NCI-H1694 treated with DMSO at 0.1 percent for 48 hours (cell line): ENCODE measurements at places on chromosomes 11 and 22.

DNA sequence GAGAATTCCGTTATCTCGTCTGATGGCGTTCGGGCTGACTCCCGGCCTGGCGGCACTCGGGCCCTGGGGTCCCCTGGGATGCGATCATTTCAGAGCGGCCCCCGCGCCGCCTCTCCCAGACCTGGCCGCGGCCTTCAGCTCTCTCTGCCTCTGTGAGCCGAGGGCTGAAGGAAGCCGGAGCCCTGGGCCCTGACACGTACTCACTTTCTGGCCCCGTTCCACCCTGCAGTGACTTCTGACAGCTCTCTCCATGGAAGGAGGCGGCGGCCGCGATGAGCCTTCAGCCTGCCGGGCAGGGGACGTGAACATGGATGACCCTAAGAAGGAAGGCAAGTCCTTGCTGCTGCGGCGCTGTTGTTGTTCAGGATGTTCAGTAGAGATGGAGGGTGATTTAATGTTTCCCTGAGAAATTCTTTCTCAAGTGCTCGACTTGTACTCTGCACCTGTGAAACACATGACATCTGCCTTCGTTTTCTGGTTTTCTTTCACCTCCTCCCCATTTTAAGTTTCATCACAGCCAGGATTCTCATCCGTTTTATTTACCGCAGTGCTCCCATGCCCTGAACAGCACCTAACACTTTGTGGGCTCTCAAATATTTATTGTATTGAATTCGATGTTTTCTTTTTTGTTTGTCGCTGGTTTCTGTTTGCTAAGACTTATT is 612 bp downstream of the GTSE1 start:
- no peak for DNase-seq

DNA sequence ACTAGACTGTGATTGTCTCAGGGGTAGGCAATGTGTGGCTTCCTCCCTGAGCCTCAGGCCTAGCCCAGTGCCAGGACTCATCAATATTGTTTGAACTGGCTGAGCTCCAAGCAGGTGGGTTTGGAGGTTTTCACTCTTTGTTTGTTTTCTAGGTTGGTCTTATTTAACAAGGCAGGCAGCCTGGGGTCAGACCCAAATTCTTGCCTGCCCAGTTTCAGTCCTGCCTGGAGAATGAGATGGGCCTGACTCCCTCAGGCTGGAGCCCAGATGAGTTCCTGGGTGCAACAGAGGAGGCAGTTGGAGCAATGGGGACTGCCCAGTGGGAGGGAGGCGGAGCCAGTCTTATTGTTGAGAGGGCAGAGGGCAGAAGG is 28.3 kb upstream of the TP53I11 start:
- no peak for DNase-seq

GRCh38 chr22:42948294-42948693 is 66.7 kb downstream of the PACSIN2 start:
- DNase-seq = no peak

DNA sequence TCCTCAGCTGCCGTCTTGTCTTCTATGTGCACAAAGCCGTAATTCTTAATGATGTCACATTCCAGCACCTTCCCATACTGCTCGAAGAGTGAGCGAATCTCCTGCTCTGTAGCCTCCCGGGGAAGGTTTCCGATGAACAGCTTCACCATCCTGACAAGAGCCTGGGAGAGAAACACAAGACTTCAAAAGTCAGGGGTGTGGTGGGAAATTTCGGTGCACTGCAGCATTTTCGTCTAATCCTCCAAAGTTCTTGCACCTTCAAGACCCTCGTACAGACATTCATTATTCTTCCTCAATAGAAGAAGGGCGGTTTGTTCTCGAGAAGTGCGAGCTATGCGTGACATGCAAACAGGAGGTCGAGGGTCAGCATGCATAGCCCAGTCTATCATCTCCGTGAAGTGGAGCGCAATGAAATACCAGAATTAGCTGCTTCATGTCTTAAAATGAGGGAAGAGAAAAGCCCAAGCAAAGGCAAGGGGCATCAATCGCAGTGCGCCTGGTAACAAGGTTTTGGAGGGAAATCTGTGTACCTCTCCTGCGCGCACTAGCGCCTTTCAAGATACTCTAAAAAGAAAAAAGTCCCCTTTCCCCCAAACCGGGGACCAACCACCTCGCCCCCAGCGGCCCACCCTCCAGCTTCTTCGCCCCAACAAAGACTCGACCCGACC is 622 bp downstream of the RBM4B start:
- DNase-seq = no peak

GRCh38 chr11:93717501-93717900 is 23.8 kb downstream of the TAF1D start:
- DNase-seq = no peak
